ENCODE measurements at places on chromosomes 6 and 20. TPM values are rescaled to one million over a fixed set of nuclear protein-coding genes. Genes with fewer than 3 reads are reported as not detected.

TSHZ2 gene
- 1.3 TPM for total RNA-seq

DNA sequence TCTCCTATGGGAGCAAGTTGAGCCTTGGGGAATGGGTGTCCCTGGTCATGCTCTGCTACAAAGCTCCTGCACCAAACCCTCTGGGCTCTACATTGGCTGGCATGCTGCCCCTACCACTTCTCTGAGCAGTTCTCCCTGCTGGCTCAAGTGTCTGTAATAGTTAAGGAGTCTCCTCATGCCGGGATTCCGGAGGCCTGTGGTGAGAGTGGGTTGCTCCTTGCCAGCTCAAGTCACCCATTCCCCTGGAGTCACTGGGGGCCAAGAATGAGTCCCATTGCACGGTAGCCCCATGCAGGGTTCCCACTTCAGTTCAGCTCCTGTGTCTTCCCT is 173.9 kb downstream of the PRDM13 start:
- no peak for DNase-seq

GRCh38 chr6:51511081-51511480 is 576.3 kb downstream of the PKHD1 start:
- DNase-seq: no peak

DNA sequence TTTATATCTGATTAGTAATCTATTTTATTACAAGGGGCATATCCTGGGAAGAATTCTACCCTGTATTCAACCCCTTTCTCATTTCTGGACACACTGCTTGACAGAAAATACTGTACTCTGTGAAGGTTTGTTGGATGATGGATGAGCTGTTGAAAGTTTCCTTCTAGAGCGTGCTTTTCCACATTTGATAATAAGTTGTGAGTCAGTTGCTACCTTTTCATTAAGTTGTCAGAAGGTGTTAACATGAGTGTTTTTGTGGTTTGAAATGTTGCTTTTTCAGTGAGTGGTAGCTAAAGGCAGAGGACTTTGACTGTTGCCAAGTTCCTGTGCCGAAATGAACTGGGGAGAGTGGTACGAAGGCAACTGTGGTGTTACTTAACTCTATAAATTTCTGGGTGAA is 3.9 kb upstream of the ECI2 start:
- DNase-seq: peak; percentile 42

DEFB121 gene
- total RNA-seq: not detected

DNA sequence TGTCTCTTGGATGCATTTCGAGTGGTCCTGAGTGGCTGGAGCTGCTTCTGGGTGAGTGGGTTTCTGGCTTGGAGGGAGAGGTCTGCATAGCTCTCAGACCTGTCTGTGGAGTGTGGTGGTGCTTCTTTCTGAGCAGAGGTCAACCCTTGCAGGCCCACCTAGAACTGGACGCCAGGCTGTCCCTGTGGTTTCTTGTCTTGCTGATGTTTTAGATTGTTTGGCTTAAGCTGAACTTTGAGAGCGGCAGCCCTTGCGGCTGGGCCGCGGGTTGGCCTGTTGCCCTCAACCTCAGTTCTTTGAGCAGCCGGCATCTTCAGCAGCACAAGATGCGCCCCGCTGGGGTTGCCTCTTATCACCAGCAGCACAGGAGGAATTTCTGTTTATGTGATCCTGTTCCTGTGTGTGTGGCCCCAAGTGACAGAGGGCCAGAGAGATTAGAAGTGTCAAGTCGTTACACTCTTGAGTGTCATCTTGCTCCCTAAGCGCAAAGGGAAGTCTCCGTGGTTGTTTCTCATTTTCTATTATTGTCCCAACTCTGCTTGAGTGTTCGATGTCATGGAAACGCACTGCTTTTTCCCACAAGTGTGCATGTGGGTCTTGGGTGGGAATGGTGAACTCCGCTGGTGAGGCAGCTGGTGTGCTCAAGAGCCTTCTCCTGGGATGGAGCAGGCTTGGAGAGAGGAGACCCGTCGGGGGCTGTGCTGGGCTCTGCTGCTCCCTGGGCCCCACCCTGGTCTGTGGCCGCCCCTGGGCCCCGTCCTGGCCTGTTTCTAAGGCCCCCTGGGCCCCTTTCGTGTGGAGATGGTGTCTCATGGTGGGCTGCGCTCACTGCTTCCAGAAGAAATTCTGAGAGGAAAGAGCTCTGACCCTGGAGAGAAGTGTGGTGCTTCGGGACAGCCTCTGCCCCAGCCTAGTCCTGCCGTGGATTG is 20.1 kb upstream of the SLC22A1 start:
- no peak for DNase-seq

DNA sequence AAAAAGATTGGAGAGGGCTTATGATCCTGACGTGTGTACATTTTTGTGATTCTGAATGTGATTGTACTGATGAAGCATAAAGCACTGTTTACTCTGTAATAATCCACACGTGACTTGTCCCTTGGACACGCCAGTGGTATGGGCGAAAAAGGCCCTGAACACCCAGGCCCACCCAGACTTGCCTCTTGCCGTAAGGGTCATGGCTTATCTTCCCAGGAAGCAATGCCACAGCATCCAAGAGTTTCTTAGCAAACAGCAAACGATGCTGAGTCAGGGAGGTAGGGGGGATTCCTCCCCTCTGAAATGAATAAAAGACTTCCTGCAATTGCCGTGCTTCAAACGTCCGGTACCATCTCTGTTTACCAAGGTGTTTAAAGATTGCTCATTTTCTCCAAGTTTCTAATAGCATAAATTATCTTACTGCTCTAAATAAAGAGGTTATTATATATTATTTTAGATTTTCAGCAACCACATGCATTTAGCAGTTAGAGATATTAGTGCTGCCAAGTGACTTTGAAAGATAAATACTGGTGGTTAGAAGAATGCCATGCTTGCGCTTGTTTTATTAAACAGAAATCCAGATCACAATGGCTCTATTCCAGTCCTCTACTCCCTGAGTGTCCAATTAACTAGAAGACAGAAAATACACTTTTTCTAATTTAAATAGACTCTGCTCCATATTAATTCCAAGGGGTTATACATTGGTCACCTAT is 212.8 kb upstream of the CST7 start:
- no peak for DNase-seq

RAET1G gene
- total RNA-seq: 0.86 TPM

- no peak for DNase-seq
Measured at GRCh38 chr6:148578489-148578814, 168.4 kb upstream of the UST start.

DNA sequence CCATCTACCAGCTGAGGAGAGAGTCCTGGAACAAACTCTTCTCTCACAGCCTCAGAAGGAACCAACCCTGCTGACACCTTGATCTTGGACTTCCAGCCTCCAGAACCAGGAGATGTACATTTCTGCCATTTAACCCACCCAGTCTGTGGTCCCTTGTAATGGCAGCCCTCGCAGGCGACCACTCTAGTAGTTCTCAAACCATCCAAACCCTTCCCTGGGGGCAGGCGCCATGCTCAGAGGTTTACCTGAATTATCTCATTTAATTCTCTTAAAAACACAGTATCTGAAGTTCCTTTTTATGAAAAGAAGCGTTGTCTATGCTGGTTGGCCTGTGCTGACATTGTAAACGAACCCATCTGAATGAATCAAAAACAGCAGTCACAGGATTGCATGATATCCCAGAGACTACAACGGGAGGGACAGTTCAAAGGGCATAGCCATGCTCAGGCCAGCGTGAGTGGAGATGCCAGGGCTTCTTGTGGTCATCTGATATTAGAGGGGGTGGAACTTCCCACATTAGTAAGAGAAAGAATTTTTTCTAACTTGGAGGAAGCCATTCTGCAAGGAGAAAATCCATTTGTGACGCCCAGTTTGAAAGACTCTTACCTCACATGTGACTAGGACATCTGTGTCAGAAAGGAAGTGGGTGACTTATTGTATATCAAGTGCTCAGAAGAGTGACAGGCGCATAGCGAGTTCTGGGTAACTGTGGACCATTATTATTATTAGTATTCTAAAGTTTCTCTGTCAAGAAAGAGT is 17.2 kb upstream of the TAGAP start:
- no peak for DNase-seq

DNA sequence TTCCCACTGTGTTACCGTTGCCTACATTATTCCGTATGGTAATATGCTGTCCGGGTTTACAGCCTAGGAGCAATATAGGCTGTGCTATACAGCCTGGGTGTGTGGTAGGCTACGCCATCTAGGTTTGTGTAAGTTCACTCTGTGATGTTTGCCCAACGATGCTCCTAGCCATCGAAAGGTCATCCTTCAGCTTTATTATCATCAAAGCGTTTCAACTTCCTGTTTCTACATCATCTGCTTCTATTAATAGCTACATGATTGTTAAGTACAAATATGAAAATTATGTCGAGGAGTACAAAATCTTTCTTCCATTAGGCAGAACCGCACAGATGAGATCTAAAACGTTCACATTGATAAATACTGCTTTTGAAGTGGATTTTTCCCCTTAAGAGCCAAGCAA is 69.9 kb downstream of the PPP1R14C start:
- DNase-seq: no peak

GRCh38 chr20:49587111-49587570 is 19.2 kb upstream of the PTGIS start:
- no peak for DNase-seq

- no peak for DNase-seq
Measured at GRCh38 chr6:88910922-88911778, 52.3 kb downstream of the RNGTT start.

HSPA1L gene
- 0.80 TPM for total RNA-seq

VIP gene
- not detected for total RNA-seq

- peak; percentile 15 for DNase-seq
Measured at GRCh38 chr20:46433051-46433450, 26.6 kb upstream of the ELMO2 start.

- DNase-seq: peak; percentile 91
Measured at GRCh38 chr6:111552241-111552744, 53.4 kb downstream of the TRAF3IP2 start.

DNA sequence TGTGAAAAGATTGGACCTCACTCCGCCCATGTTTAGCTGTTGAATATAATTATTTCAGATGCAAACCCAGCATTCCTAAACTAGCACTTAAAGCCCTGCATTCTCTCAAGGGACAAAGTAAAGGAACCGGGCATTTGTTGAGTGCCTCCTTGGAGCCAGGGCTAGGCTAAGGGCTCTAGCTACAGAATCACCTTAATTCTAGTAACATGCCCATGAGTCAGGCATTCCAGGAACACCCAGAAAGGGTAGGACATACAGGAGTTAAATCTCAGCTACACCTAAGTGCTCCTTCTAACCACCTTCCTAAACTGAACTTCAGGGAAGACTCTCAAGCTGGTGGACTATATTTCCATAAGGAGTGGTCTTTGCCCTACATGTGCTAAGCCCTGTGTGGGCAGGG is 89.4 kb downstream of the SLC24A3 start:
- no peak for DNase-seq

DNA sequence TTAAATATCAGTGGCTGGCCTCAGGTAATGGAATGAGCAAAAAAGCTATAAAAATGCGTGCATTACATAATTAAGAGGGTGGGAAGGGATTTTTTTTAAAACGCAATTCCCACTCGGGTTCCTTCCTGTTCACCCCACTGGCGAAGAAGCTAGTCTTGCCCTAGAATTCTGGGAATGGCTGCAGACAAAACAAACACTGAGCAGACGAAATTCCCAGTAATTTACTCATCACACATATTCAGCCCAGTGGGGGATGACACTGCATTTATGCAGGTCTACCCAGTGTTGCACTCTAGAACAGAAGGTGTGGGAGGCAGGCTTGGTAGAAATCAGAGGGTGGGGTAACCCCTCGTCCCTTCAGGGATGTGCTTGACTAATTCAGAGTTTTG is 2695.0 kb upstream of the DEFB115 start:
- peak; percentile 84 for DNase-seq

COL9A1 gene
- 0.34 TPM for total RNA-seq

DNA sequence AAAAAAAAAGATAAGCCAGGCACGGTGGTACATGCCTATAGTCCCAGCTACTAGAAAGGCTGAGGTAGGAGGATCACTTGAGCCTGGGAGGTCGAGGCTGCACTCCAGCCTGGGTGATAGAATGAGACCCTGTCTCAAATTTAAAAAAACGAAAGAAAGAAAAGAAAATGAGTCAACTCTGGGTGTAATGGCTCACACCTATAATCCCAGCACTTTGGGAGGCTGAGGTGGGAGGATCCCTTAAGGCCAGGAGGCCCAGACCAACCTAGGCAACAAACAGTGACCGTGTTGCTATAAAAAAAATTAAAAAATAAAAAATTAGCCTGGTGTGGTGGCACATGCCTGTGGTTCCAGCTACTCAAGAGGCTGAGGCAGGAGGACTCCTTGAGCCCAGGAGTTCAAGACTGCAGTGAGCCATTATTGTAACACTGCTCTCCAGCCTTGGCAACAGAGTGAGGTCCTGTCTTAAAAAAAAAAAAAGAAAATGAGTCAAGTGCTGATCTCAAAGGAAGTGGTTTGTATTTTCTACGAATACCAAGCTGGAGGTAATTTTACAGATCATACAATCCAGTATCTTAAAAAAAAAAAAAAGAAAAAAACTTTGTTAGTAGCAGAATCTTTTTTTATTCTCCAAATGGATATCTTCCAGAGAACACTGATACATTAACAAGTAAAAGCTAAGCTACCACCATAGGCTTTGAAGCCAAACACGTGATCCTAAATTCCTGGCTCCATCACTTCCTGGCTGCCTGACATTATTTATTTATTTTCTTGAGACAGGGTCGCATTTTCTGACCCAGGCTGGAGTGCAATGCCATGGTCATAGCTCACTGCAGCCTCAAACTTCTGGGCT is 5.7 kb downstream of the COMMD7 start:
- DNase-seq: peak; percentile 62

GRCh38 chr6:17768388-17768787 is 61.7 kb upstream of the NUP153 start:
- no peak for DNase-seq

- no peak for DNase-seq
Measured at GRCh38 chr6:133953634-133954415, 801 bp downstream of the TBPL1 start.

GRCh38 chr6:141550471-141550870 is 582.3 kb upstream of the GJE1 start:
- DNase-seq: no peak

RBM24 gene
- total RNA-seq: 12.5 TPM

SLC17A2 gene
- not detected for total RNA-seq

- DNase-seq: no peak
Measured at GRCh38 chr20:62503401-62504178, 27.8 kb upstream of the GATA5 start.
